ENCODE measurements at places on chromosomes 3 and 15.
A peak's percentile ranks its signal among the peaks of the same experiment; 100 is the strongest.

DNA sequence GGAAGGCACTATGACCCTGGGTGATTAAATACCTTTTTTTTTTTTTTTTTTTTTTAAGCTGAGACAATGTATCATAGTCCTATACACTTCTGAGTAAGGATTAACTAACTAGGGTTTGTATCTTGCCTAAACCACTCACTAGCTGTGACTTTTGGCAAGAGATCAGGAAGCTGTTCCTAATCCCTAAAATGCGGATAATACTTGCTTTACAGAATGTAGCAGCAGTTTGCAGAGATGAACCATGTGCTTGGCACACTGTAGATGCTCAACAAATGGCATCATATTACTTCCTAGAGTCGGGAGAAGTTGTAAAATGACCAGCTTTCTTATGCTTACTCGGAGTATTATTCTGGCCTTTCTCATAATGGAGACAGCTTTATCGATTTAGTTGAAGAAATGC is 25.6 kb upstream of the PYGO1 start:
- DNase-seq, result no peak

DNA sequence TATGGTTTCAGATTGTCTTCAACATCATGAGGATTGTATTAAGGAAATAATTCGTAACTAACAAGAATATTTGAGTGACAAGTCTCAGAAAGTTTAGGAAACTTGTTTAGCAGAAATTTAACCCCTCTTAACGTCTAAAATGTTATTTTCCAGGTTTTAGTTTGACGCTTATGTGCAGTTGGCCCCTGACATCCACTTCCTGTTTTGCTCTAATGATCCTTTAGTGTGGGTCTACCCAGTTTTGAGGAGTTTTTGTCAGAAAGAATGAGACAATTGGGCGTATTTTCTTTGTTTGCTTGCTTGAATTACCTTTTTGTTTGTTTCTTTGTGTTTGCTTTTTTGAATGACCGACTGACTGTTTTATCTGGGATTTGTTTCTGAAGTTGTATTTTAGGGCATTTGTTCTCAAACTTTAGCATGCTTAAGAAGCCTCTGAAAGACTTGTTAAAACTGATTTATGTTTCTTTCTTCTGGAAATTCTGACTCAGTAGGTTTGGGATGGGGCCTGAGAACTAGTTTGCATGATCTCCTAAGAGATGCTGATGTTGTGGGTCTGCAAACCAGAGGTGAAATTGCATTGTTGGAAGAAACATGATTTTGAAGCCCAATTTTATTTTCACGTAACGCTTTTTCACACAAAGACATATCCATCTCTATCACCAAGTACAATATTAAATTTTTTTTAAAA is 20.6 kb downstream of the RBMS3 start:
- DNase-seq, result no peak

DNA sequence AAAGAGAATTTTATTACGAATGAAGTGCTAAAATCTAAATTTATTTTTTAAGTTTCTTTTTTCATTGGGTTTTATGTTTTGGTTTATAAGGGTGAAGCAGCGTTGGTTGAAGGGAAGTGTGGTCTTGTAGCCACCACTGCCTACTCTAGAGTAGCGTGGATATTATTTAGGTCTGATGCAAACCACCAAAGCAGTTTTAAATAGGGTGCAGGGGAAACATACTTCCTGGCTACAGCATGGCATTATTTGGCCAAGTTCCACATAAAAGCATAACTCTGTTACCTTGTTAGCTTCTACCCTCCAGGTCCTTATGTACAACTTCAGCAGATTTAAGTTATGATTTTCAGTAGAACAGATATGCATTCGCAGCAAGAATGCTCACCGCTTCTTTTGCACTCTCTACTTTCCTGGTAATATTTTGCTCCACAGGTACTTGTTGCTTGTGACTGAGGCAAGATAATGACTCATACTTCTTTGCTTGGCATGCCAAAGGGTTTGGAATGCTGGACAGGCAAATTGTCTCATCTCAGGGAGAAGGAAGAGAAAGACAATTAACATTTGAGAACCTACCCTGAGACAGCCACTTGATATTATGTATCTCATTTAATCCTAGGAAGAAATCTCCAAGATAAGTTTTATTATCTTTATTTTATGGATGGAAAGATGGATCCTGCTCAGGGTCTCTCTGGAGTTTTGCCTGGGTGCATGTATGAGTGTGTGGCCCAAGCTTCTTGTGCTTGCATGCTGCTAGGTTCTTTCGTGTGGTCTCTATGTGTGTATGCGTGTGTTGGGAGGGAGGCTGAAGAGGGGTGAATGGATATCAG is 5.4 kb downstream of the TGFBR2 start:
- no peak for DNase-seq

GRCh38 chr3:88059380-88060170 is 520 bp downstream of the ZNF654 start:
- DNase-seq, result peak; percentile 8

- no peak for DNase-seq
Measured at GRCh38 chr3:187015903-187016638, 85.7 kb downstream of the ST6GAL1 start.

- no peak for DNase-seq
Measured at GRCh38 chr15:100713163-100713867, 110.9 kb downstream of the ASB7 start.

DNA sequence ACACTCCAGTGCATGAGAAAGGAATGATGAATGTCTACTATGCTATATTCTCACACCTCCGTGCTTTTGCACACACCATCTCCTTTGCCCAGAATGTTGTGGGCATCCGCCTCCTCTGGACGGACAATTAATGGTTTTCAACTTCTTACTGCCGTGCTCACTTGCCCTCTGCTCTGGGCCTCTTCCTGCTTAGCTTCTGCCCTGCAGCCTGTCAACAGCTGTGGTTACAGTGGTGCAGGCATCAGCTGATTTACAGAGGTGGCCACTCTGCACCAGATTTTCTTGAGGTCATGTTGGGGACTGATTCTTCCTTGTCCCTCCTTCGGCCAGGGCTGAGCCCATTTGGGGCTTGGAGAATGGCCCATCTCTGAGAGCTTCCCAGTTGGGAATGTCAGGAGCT is 56.5 kb upstream of the TMEM115 start:
- DNase-seq, result no peak

DNA sequence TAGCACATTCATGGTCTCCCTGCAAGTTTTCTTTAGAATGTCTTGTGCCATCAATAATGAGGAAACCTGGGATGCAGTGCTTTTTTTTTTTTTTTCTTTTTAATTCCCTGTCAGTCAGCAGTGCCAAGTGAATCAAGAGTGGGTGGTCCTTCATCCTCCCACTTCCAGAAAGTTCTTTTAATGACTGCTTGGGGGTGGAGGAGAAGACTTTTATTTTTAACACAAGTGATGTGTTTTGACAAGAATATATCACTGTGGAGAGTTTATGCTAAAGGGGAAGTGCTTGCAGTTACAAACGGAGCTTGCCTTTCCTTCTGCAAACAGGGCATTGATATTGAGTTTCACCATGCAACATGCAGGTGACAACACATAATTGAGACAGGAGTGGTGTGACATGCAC is 69.7 kb downstream of the CACNA2D3 start:
- DNase-seq, result no peak

DNA sequence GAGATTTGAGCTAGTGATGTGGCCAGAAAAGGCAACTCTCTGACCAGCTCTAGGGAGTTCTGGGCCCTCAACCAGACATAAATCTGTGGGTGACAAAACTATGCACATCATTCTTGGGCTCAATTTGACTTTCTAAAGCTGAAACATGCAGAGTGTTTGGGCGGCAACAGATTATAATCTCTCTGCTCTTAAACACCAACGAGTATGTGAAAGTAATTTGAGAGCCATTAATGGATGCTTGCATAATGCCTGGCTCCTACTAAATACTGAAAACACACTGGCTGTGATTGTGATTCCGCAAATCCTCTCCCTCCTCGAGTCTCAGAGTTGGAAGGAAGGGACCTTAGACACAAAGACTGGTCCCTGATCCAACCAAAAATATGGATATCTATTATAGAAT is 186.7 kb downstream of the UACA start:
- no peak for DNase-seq

DNA sequence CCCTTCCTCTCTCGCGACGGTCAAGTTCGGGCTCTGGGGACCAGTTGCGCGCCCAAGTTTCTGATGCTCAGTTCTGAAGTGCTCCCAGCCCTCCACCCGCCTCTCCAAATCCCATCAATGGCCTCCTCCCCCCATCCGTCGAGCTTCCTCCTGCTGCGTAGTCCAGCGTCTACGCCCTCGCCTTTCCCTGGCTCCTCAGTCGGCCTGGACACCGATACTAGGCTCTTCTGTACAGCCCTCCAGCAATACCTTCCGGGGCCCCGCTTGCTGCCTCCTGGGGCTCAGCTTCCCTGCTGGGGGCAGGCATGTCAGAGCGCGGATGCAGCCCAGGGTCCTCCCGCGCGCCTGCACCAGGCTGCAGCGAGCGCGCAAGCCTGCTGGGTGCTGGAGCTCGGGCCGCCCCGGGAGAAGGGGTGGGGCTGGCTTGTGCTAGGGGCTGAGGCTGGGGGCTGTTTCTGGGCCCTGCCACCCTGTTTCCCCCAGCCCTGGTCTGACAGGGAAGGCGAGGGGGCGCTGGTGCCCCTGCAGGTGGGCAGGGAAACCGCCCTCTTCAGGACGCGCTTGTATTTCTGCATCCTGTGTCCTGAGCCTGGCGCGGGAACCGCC is 353.3 kb upstream of the SUCLG2 start:
- peak; percentile 5 for DNase-seq

DNA sequence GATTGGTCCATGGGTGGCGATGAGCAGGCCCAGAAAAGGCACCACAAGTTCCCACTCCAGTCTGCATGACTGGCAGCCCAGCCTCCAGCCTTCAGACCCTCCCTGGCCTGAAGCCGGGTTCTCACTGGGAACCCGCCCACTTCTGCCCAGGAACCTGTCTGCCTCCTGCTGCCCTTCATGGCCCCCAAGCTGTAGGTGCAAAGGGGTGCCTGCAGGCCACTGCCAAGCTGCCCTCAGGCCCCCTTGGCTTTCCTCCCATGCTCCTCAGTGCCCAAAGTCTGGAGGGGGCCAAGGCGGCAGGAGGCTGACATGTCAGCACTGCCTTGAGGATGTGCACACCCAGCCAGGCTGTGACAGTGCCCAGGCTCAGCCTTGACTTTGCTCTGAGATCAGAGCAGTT is 488.5 kb upstream of the THBS1 start:
- no peak for DNase-seq

- no peak for DNase-seq
Measured at GRCh38 chr3:25872200-25872877, 82.4 kb downstream of the OXSM start.

DNA sequence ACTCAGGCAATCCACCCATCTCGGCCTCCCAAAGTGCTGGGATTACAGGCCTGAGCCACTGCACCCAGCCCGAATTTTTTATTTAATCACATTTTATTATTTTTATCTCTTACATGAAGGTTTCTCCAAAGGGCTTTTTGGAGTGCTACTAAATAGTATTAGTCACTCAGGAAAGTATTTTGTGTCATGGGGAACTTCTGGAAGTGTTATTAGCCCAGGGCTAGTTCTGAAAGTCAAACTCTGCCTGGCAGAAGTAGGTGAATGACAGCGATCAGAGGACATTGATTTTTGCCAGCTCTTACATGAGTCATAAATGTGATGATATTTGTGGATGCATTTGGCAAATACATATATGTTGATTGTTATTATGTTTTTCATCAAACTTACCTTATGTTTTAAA is 48.7 kb downstream of the ZPLD1 start:
- no peak for DNase-seq

- no peak for DNase-seq
Measured at GRCh38 chr15:85331655-85332285, 48.6 kb upstream of the AKAP13 start.

- no peak for DNase-seq
Measured at GRCh38 chr3:146502887-146503460, 33.6 kb upstream of the PLSCR2 start.

DNA sequence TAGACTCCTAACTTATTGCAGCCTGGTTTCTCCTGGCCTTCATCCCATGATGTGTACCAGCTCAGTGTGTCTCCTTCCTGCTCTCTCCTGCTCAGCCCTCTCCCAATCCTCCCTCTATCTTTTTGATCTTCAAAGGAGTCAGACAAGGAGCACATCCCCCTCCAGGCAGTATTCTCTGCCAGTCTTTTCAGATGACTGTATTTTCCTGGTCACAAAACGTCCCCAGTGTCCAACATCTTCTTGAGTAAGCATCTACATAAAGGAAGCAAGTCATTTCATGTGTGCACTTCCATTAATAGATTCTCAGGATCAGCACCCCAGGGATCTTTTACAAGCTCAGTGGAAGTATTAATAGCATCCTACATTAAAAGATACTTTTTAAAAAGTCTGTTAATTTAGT is 148.9 kb upstream of the THBS1 start:
- no peak for DNase-seq

- no peak for DNase-seq
Measured at GRCh38 chr3:5057272-5057671, 64.8 kb upstream of the ARL8B start.

DNA sequence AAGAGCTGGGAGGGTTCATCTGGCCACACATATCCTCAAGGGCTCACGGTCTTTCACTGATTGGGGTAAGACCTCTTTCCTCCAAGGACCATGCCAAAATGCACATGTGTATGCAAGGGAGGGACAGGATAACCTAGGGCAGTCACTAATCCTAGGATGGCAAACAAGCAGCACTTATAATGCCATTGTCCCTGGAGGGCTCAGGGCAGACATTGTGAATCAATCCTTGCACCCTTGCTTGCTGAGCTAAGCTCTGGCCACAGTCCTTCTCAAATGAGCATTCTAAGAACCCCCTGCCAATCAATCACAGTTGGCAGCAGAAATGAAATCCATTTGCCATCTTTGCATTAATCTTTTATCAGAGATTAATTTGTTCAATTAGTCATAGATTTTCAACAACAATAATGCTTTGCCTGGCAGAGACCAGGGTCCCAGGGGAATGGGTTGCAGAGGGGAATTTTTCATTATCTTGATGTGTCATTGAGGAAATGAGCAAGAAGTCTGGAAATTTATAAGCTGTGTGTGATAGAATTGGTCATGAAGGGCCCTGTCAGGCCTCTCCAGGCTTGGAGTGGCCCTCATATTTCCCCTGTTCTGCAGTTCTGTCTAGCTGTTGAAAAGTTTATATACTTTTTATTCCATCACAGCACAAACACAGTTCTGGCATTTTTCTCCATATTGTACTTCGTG is 57.2 kb upstream of the KY start:
- DNase-seq, result no peak

Data from stimulated activated CD4-positive, alpha-beta T cell treated with anti-CD3 and anti-CD28 coated beads, Interleukin-12 subunit alpha, Interleukin-12 subunit beta, amount 100 ng/mL, for 24 hours (primary cell).